ENCODE measurements at places on chromosomes 11 and 22. TPM values are rescaled to one million over a fixed set of nuclear protein-coding genes. Genes with fewer than 3 reads are reported as not detected.

APOA5 gene
- total RNA-seq, result 0.12 TPM

DNA sequence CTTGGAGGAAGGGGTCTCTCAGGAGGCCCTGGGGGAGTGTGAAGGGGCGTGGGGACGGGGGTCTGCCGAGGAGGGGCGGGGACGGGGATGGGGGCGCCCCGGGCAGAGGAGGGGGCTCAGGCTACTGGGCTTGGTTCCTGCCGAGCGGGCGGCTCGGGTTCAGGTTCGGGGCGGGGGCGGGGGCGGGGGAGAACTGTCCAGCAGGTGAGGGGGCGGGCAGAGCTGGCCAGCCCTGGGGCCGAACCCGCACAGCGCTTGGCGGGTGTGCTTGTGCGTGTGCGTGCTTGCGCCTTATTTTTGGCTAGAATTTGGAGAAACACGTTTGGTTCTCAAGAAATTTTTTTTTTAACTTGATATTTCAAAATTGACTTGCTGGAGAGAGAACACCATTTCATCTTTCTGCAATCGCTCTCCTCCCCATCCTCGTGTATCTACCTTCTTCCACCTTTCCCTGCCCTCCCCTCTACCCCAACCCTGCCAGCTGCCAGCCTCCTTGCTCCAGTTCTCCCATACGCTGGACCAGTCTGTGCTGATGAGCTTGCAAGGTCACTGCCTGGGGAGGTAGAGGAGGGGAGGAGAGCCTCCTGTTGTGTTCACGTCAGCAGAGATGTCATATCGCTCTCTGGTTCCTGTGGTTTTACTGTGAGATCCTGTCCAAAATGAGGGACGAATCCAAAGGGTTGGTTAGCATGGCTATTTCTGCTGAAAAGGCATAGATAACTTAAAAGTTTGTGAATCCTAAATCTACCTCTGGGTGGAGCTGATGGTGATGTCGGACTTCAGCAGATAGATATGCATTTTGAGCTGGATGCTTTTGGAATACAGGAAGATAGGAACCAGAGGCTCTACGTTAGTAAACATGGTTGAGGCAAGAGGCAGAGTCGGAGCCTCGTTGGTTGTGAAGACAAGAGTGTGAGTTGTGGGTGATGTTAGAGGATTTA, 668 bp downstream of the MADD start:
- DNase-seq, result no peak

DNA sequence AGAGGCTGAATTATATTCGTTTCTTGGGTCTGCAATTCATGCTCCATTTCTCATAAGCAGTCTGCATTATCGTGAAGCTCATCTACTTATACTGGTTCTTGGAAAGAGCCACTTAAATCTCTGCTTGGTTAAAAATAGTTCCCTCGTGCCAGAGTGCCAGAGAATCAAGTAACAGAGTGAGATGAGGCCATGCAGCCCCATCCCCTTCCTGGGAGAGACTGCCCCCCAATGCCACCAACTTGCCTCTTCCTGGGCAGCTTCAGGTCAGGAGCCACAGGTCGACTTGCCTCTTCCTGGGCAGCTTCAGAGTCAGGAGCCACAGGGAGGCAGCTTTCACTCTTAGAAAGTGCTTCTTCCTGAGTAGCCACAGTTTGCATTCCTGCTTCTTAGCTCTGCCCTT, 223.9 kb upstream of the ZBED5 start:
- DNase-seq, result no peak

DNA sequence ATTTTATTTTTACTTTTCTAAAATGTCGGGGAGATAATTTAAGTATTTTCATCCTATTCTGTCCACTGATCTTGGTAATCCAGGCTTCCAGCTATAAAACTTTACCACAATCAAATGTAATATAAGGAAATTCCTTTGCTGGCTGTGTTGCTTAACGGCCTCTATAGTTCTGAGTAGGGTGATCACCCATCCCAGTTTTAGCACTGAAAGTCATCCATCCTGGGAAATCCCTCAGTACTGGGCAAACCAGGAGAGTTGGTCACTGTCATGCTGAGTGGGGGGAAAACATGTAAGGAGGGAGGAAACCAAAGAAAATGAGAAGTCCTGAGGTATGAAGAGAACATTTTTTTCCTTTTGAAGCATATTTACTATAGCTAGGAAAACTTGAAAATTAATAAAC, 12.8 kb upstream of the BACE1-AS start:
- DNase-seq, result no peak

- no peak for DNase-seq
These were observed 7.3 kb upstream of the APOL4 start for GRCh38 chr22:36208914-36209313.

- DNase-seq, result no peak
These were observed 135.2 kb upstream of the C11orf58 start for GRCh38 chr11:16603245-16603644.
